Stimulated activated CD8-positive, alpha-beta memory T cell treated with anti-CD3 and anti-CD28 coated beads, Interleukin-15, amount 100 ng/mL, for 48 hours (primary cell): ENCODE measurements at places on chromosomes 2 and 18.

DNA sequence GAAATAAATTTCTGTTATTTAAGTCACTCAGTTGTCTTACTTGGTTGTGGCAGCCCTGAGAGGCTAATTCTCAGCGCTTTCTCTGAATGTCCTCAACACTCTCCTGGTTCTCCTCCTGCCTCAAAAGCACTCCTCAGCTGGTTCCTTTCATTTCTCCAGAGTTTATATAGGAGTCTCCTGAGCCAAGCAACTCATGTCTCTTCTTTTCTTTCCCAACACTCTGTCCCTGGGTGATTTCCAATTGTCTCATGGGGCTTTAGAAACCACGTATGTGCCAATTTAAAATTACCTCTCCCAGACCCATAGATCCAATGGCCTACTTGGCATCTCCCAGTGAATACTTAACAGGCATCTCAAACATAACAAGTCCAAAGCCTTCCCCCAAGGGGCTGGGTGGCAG is 184.3 kb downstream of the TTC32 start:
- no peak for DNase-seq

GRCh38 chr2:1055014-1055595 is 104.5 kb downstream of the SNTG2 start:
- DNase-seq: no peak

GRCh38 chr2:161030260-161031063 is 129.8 kb upstream of the TANK start:
- DNase-seq: no peak

- no peak for DNase-seq
Measured at GRCh38 chr18:47779381-47779780, 151.1 kb downstream of the SMAD2 start.

DNA sequence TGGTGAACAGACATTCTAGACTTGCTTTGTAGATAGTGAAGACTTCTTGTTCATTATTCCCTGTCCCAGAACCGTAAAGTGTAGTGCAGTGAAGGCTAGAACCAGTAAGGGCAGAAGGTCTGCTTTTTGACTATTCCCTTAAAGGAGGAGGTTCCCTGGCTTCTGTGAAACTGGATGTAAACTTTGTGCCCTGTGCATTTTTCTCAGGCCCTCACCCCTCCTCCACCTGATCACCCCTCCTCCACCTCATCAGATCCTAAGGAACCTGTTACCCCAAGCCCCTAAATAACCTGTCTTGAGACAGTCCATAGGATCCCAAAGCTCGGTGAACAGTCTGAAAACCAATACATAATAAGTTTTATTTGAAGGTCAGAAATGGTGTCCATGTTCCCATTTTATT is 33.7 kb downstream of the SFT2D3 start:
- DNase-seq: no peak

DNA sequence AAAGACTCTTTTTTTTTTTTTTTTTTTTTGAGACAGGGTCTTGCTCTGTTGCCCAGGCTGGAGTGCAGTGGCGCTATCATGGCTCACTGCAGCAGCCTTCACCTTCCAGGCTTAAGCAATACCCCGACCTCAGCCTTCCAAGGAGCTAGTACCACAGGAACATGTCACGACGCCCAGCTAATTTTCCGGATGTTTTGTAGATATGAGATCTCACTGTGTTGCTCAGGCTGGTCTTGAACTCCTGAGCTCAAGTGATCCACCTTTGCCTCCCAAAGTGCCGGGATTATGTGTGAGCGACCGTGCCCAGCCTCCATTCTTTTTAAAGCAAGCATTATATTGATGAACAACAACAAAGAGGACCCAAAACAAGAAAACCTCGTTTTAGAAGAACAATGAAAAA is 307.1 kb upstream of the ID2 start:
- no peak for DNase-seq

DNA sequence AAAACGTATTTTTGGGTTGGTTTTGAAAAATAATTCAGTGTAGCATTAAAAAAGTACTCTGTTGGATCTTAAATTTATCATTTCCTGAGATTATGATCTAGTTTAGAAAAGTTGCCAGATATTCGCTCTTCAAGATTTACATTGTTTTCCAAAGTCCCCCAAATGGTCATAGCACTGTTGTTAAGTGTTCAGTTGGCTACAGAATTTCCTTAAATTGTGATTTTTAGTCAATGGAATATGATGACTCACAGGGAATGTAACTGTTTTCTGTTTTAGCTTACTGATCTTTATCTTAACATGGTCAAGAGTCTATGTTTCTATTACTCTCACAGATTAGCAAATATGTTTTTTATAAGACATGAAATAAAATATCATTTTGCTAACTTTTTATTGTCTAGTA is 23.2 kb downstream of the PLCL1 start:
- DNase-seq: no peak

- DNase-seq: no peak
Measured at GRCh38 chr2:189444322-189444721, 3.0 kb downstream of the WDR75 start.

DNA sequence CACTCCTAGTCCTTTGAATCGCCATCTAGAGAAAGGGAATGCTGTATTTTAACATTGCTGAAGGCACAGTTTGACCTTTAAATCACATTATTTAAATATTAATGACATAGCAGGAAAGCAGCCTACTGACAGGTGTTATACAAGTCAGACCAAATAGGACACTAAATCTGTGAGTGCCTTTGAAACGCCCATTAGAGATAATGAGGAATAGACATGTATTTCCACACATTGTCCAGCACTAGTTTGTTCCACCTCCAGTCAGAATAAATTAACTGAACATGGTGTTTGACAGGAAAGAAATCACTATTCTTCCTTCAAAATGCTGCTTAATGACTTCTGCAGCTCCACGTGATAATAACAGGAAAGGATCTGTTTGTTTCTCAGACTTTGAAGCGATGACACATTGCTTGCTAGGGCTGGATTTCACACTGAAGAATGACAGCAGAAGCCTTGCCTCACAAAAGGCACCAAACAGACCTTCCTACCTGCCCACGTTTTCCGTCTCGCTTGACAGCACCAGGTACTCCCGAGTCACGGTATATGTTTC is 90.5 kb upstream of the DDX18 start:
- DNase-seq: no peak

DNA sequence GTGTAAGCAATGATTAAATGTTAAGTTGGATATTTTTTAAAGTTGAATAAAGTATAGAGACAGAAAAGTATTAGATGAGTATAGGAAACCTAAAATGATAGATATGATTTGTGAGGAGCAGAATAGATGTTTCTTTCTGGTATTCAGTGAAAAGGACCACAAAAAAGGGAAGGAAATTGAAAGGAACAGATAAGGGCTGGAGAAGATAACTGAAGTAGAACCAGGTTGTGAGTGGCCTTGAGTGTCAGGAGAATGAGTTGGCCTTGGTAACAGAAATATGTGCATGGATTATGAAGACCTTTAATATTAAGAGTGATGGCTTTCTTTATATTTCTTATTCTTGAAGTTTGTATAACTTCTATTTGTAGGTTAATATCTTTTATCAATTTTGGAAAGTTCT is 543.5 kb downstream of the METTL4 start:
- no peak for DNase-seq

- DNase-seq: no peak
Measured at GRCh38 chr2:15776629-15776919, 163.8 kb upstream of the MYCN start.

DNA sequence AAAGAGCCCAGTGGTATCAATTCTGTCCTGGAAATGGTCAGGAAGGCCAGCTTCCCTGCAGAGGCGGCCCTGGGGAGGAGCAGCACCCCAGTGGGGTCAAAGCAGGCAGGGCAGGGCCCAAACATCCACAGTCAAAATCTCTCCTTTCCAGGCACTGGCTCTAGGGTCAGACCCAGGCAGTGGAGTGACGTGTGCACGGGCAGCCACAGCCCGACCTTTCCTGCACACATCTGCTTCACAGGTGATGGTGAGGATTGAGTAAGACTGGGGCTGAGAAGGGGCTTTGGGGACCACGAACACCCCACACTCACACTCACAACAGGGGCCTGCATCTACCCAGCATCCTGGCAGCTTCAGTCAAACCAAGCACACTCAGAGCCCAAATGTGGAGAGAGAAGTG is 97.8 kb upstream of the GLI2 start:
- no peak for DNase-seq

- DNase-seq: no peak
Measured at GRCh38 chr2:37338933-37339332, 5.5 kb upstream of the QPCT start.

- DNase-seq: no peak
Measured at GRCh38 chr2:55926974-55927373, 3.4 kb upstream of the EFEMP1 start.

DNA sequence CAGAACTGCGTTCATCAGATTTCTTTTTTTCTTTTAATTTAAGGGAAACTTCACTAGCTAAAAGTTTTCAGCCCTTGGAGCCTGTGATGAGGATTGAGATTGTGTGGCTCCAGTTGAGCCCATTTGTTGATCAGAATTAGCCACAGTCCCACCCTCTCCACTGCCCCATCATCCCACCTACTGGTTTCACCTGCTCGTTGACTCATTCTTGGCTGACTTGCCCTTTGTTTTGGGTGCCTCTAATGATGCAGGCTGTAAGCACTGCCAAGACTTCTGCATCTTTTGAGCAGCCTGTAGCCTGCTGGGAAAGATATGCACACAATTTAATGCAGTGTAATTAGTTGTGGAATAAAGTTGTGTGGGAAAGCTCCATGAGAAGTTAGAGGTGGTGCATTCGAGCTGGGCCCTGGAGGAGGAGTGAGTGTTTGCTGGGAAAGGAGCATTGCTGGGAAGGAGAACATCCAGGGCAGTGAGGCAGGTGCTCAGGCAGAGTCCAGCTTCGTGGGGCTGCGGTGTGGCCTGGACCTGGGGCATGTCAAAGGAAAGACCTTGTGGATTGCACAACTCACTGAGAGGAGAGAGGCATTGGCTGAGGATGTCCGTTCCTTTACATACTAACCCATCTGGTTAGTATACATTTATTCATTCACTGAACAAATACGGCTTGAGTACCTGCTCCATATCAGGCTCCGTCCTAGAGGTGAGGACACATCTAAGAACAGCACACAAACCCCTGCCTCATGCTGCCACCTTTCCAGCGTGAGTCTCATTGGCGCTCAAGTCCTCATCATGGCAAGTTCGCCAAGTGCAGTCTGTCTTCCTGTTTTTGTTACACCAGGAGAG is 18.2 kb downstream of the ASPRV1 start:
- DNase-seq: no peak

- no peak for DNase-seq
Measured at GRCh38 chr2:37011130-37011529, 44.8 kb upstream of the STRN start.

- no peak for DNase-seq
Measured at GRCh38 chr2:203820969-203821368, 46.6 kb upstream of the CTLA4 start.

DNA sequence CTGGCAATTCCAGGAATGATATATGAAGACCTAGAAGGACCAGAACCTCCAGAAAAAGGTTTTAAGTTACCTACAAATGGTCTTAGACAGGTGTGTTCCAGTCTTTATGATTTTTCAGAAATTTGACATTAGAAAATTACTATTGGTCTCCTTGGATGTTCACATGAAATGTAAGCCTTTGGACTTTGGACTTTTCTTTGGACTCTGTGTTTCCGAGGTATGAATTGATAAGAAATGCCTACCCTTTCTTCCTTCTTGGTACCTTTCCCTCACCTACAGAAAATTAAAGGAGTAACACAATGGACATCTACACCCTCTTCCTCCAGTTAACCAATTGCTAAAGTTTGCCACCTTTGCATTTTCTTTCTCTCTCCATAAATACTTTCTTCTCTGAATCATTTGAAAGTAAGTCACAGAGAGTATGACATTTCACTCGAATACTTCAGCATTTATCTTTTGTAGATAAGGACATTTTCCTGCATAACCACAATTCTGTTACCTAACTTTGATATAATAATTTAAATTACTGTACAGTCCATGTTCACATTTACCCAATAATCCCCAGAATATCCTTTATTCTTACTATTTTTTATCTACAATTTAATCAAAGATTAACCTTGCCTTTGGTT is 26.2 kb downstream of the CEP192 start:
- DNase-seq: no peak

DNA sequence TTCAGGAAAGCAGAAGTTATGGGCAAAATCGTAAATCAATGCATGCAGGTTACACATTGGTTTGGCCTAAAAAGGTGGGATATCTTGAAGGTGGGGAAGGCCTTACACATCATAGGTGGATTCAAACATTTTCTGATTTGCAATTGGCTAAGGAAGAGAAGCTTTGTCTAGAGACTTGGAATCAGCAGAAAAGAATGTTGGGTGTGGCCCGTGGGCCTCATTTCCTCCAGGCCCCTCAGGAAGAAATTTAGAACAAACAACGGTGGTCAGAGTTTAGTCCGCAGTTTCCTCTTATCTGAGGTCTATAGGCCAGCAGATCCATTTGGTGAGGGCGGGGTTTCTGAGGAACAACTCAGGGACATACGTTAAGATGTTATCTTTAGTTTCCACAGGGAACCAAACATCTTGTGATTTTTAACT is 50.9 kb upstream of the AFF3 start:
- no peak for DNase-seq

DNA sequence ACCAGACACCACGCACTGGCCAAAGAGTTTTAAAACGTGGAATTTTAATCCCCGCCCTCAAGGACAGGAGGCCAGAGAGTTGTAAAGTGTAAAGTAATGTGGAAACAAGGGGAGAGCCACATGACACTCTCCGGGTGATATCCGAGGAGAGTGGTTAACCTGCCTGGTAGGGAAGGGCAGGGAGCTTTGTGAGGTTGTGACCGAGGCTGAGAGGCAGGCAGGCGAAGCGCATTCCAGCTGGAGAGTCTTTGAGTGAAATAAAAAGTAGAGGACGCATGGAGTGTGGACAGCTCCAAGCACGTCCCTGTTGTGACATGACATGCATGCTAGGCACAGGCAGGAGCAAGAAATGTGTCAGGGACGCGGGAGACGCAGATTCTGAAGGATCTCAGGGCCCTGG is 539.5 kb downstream of the RNF144A start:
- no peak for DNase-seq

DNA sequence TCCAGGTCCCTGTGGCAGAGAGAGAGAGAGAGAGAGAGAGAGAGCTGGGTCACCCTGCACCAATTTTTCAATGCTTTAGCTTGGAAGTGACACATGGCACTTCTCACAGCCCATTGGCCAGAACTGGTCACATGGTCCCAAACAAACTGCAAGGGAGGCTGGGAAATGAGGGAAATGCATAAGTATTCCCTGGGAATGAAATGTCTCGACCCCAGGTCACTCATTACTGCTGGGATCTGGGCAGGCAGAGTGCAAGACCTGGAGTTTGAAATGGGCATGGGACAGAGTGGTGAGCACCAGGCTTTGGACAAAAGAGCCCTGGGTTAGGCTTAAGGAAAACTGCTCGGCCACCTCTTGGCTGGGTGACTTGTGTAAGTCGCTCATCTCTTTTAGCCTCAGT is 37.0 kb downstream of the SMAD7 start:
- no peak for DNase-seq

GRCh38 chr2:239444626-239445577 is 44.1 kb upstream of the HDAC4 start:
- DNase-seq: no peak

DNA sequence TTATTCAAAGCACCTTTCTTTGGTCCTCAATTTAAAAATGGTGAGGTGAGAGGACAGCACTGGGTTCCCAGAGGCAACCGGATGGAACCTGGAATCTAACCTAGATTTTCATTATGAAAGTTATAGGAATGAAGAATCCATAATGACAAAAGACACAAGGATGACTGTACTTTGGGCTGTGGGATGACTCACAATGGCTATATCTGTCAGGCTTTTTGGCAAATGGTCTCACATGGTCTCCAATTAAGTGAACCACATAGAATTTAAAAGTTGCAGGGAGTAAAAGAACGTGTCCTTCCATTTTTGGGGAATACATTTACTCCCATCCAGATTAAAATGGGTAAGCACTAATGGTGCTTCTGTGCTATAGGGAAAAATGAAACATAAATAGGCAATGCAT is 31.8 kb upstream of the LYPD1 start:
- no peak for DNase-seq
